ENCODE measurements at places on chromosomes 16 and 17.

DNA sequence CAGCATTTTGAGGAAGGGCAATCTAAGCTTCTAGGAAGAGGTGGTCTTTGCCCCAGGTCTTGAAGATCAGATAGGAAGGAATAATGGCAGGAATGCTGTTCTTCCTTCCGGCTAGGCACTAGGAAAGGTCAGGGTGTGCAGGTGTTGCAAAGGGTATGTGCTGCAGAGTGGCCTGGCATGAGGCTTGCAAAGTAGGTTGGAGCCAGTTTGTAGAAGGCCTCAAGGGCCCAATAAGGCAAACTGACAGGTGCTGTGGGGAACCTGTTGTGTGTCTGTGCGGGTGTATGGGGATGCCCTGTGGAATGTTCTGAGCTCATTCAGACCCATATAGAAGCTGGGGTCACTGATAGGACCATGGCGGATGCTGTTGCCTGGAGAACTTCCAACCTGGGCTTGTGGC, 12.7 kb downstream of the MSI2 start:
- no peak for DNase-seq

DNA sequence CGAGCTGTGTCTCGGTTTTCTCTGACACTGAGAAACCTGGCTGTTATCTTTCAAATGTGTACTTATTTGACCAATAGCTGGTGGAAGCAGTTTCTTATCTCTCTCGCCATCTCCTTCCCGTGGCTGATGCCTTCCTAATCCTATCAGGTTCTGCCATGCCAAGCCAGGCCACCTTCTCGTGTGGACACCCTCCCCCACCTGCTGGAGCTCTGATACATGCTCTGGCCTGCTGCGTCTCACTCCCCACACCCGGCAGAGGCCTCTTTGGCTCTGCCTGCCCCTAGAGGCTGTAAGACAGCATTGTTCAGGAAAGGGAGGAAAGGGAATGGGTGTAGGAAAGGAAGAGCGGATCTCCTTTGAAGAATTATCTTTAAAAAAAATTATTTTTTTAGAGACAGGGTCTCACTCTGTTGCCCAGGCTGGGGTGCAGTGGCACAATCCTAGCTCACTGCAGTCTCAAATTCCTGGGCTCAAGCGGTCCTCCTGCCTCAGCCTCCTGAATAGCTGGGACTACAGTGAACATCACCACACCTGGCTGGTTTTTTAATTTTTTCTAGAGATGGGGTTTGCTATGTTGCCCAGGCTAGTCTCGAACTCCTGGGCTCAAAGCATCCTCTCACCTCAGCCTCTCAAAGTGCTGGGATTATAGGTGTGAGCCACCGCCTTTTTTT, 7.5 kb upstream of the ARMC5 start:
- DNase-seq = no peak

DNA sequence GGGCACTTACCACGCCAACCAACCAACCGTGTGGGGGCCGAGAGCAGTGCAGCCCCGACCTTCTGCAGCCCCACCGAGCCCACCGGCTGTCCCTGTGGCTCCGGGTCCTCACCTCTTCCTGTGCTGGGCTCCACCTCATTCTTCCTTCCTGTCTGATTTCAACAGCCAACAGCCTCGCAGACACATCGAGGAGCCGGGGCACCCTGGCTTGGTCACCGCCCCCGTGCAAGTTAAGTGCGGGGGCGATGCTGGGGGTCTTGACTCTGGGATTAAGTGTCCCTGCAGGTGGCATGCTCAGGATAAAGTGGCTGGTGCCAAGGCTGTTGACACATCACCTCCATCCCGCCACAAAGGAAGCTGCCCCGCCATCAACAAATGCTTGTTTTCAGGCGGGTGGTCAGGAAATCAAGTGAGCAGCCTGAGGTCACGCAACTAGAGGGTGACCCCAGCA, at the start of gene NLRC3:
Gene NLRC3 (minus strand): TSS at position 102 of the 451 bp plus-strand sequence. CDS start 12,367 bp downstream, outside the sequence.
- no peak for DNase-seq

DNA sequence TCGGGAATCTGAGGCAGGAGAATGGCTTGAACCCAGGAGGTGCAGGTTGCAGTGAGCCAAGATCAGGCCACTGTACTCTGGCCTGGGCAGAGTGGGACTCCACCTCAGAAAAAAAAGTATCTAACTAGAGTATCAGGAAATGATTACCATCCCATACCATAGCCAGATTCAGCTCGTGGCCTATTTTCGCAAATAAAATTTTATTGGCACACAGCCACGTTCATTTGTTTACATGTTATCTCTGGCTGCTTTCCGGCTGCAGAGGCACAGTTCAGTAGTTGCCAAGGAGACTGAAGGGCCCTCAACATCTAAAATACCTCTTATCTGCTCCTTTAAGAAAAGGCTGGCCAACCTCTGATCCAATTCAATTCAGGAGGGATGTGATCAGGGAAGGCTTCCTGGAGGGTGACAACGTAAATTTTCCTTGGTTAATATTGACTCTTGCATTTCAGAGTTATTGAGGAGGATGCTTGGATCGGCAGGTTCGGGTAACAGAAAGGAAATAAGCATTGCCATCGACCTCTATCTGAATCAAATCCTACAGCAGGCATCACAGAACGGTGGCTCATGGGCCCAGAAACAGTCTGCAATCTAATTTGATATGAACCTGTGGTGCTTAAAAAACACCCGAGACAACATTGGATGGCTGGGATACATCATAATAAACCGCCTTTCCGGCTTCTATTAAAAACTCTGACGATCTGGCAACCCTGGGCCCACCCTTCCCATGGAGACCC, 73.8 kb downstream of the XYLT1 start:
- DNase-seq = no peak

DNA sequence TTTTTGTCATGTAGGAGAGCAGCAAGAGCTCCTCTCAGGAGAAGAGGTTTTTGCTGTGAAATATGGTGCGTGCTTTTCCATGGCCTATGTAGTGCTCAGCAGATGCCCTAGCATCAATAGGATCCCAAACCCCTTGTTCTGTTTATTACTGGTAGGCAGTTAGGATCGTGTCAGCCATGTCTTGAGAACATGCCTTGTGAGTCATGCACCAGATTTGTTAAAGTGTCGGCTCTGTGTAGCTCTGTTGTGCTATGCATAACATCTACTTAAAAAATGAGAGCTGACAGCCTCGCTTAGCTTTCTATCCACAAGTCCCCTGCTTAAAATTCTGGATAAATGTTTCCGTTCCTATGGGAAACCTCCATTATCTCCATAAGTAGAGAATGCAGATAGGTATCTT, 4.4 kb upstream of the EIF4A3 start:
- no peak for DNase-seq

DNA sequence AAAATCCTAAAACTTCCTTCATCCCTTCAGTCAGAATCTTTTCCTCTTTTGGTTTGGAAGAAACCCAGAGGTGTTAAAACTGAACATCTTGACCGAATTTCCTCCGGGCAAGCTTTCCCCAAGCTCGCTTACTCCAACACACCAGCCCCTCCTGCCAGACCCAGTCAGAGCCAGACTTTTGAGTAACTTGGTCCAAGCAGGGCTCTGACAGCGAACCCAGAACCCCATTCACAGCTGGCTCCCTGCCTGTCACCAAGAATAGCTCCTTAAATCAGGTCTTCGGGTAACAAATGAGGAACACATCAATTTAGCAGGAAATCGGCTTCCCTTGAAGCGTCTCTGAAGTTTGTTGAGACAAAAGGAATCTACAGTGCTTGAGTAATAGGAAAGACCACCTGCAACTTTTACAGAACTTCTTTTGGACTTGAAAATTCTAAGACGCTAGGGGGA, 27.3 kb downstream of the GAS7 start:
- no peak for DNase-seq

DNA sequence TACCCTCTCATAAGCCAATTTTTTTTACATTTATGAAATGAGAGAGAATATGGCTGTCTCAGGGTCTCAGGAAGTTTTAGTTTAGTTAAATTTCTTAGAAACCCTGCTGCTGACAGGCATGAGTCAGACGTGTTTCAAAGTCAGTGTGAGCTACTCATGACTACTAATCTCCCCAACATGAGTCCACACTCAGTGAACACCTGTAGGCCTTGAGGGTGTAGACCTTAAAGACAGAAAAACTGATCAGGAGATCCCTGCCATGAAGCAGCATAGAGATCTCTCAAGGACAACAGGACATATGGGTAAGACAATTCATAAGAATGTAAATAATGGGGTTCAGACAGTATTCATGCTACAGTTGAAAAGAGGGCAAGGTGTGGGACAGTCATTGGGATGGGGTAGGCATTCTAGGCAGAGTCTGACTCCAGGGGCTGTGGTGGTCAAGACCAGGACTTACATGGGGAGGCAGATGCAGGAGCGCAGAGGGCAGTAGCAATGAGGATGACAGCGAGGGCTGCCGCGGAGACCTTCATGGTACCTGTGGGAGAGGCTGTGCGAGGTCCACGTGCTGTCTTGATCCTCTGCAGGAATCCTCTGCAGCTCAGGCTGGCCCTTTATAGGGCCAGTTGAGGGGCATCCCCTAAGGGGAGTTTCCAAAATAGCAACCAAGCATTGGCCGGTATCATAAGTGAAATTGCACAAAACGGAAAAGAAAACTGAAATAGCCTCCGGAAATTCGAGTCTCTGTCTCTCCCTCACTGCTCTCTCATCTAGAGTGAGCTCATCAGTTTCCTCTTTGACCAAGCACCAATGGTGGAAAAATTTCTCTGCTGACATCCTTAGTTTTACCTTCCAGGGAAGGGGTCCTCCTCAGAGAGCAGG, at the start of gene CCL5:
Gene CCL5 (minus strand): TSS at position 588 of the 882 bp plus-strand sequence.
- peak; percentile 30 for DNase-seq

DNA sequence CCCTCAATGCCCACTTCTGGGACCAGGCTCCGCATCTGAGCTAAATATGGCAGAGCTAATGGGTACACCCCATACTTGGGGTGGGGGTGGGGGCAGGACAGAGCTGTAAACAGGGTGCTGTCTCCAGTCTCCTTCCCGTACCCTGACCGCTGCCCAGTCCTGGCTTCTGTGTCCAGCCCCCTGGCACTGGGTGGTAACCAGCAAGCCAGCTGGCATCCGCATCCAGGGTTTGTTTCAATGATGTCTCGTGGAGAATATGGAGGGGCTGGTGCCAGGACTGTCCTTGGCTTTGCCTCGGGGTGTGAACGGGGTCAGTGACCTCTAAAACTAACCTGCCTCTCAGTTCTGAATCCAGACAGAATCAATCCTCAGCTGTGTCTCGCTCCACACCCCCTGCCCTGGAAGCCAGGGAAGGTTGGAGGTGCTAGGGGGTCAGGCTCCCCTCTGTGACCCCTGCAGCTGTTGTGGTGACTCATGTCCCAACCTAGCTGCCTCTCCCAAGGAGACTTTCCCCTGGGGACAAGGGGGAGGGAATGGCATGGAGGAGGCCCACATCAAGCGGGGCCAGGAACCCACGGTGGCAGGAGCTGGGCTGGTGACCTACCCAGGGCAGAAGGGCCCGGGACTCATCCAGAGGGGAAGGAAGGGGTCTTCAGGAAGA, 1.5 kb upstream of the PNMT start:
- DNase-seq = no peak

DNA sequence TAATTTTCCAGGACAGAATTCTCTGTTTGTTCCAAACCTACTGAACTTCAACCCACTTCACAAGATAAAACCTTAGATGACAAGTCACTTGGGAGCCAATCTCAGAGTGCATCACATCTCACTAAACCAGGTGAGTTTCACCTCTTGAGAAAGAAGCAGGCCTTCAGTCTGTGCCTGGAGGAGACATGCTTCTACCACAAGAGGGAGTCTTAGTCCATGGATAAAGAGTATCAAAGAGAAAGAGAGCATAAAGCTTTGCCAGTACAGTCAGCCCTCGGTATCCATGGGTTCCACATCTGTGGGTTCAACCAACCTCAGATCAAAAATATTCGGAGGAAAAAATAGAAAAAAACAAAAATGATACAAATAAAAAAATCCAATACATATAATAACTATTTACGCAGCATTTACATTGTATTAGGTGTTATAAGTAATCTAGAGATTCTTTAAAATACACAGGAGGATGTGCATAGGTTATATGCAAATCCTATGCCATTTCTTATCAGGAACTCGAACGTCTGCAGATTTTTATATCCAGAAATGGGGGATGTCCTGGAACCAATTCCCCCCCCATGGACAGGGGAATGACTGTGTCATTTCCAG, 37.7 kb downstream of the DUSP14 start:
- no peak for DNase-seq

DNA sequence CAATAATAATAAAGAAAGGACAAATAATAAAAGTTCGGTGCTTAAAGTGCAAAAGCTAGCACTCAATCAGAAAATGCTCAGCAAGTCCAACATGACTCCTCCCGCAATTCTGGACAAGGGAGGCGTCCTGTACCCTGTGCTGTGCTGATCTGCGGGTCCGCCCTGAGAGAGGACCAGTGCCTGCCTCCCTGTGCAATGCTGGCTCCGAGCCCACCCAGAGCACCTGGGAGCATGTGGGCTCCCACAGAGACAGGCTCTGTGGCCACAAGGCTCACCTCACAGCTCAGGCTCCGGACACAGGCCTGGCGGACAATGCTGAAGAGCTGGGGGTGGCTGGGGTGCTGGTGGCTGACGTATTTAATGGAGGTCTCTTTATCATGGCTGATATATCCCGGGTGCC, 11.1 kb downstream of the FLCN start:
- DNase-seq = no peak

GRCh38 chr16:13923703-13924298, 3.8 kb downstream of the ERCC4 start:
- DNase-seq = no peak

DNA sequence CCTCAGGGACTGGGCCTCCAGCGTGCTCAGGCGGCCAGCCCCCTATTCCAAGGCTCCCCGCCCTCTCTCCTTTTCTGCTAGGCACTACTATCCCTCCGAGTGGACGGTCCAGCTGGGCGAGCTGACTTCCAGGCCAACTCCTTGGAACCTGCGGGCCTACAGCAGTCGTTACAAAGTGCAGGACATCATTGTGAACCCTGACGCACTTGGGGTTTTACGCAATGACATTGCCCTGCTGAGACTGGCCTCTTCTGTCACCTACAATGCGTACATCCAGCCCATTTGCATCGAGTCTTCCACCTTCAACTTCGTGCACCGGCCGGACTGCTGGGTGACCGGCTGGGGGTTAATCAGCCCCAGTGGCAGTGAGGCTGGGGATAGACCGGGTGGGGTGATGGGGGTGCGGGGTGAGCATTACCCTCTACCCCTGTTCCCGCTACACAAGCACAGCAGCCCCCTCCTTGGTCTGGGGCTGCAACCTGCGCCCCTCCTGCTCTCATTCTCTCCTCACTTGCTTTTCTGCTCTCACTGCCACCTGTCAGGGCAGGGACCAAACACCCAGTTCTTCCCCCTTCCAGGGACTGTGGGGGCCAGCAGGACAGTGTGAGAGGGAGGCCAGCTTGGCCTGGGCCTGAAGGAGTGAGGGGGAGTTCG, 1.1 kb downstream of the PRSS41 start:
- no peak for DNase-seq

- DNase-seq = no peak
Measured at GRCh38 chr17:10089196-10089804, 109.1 kb downstream of the GAS7 start.

DNA sequence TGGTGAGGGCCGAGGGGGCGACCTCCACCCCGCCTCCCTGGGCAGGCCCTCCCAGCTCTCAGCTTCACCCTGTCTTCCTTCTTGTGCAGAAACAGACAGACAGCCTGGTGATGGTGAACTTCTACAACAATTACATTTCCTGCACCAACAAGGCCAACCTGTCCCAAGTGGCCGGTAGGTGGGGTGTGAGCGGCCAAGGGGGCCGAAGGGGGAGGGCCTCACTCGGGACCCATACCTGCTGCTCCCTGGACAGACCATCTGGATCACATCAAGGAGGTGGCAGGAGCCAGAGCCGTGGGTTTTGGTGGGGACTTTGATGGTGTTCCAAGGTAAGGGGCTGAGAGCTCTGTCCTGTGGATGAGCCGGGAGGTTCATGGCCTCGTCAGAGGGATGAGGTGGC, 20.1 kb downstream of the CHMP1A start:
- no peak for DNase-seq

- no peak for DNase-seq
Measured at GRCh38 chr17:19312406-19312805, 50.1 kb downstream of the B9D1 start.

GRCh38 chr17:60534010-60534555, 8.0 kb upstream of the APPBP2 start:
- DNase-seq = no peak

Measured in activated CD8-positive, alpha-beta memory T cell treated with anti-CD3 and anti-CD28 coated beads for 1 hour (primary cell).